Activated T-cell treated with anti-CD3 and anti-CD28 coated beads, Interleukin-2, amount 50 U/mL, for 4 hours (primary cell): ENCODE measurements at places on chromosomes 11 and 22. TPM values are rescaled to one million over a fixed set of nuclear protein-coding genes. Genes with fewer than 3 reads are reported as not detected.

GRCh38 chr11:85918910-85919794 is 64.0 kb downstream of the CCDC83 start:
- DNase-seq: no peak

DNA sequence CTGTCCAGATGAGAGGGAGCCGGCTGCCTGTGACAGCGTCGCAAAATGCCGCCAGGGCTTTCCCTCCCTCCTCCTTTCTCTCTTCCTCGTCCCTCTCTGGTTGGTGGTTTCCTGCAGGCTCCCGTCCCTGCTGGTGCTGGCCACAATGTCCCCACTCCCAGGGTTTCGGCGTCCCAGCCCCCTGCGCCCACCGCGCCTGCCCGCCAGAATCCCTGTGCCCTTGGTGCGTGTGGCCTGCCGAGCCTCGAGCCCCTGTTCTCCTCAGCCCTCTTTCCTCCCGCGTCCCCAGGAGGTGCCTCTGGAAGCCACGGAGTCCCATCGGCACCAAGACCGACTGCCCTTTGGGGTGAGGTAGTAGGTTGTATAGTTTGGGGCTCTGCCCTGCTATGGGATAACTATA is 37.9 kb upstream of the PPARA start:
- DNase-seq: no peak

GRCh38 chr11:61072316-61073109 is 29.8 kb upstream of the CD5 start:
- DNase-seq: no peak

DNA sequence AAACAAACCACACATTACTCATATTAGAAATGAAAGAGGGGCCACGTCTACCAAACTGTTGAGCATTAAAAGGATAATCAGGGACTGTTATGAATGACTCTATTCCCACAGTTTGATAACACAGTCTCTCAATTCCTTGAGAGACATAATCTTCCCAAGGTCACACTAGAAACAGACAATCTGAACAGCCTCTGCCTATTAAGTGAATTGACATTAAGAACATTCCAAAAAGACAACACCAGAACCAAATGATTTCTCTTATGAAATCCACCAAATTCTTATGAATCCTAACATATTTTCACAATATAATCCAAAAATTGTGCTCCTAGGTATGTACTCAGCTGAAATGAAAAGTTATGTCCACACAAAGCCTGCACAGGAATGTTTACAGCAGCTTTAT is 4.6 kb downstream of the RFPL1 start:
- no peak for DNase-seq

DNA sequence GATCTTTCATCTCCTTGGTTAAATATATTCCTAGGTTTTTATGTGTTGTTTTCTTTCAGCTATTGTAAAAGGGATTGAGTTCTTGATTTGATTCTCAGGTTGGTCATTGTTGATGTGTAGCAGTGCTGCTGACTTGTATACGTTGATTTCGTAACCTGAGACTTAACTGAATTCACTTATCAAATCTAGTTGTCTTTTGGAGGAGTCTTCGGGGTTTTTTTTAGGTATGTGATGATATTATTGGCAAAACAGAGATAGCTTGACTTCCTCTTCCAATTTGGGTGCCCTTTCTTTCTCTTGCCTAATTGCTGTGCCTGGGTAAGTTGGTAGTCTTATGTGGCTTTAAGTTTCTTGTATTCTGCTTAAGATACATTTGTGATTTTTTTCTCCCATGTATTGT is 52.8 kb downstream of the CBL start:
- DNase-seq: no peak

- DNase-seq: no peak
Measured at GRCh38 chr22:29213493-29213892, 7.8 kb downstream of the EMID1 start.

GRCh38 chr22:39114112-39114511 is 17.1 kb downstream of the APOBEC3H start:
- DNase-seq: no peak

DNA sequence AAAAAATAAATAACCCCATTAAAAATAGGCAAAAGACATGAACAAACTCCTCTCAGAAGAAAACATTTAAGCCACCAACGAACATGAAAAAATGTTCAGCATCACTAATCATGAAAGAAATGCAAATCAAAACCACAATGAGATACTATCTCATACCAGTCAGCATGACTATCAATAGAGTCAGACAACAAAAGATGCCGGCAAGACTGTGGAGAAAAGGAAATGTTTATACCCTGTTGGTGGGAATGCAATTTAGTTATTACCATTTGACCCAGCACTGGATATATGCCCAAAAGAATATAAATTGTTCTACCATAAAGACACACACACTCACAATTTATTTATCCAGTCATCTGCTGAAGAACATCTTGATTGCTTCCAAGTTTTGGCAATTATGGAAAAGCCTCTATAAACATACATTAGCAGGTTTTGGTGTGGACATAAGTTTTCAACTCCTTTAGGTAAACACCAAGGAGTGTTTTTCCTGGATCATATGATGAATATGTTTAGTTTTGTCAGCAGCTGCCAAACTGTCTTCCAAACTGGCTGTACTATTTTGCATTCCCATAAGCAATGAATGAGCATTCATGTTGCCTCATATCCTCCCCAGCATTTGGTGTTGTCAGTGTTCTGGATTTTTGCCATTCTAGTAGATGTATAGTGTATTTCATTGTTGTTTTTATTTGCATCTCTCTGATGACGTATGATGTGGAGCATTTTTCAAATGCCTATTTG is 28.0 kb downstream of the OR8D1 start:
- no peak for DNase-seq

GRCh38 chr11:69358398-69359020 is 64.6 kb downstream of the MYEOV start:
- DNase-seq: no peak

DNA sequence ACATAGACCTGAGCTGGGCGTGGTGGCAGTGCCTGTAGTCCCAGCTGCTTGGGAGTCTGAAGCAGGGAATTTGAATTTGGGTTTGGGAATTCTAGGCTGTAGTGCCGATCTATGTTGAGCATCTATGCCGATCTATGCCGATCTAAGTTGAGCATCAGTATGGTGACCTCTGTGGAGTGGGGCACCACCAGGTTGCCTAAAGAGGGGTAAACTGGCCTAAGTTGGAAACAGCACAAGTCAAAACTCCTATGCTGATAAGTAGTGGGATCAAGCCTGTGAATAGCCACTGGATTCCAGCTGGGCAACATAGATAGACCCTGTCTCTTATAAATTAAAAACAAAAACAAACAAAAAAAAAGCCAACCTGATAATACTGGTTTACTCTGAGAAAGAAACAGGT is 7.4 kb downstream of the WEE1 start:
- no peak for DNase-seq

DNA sequence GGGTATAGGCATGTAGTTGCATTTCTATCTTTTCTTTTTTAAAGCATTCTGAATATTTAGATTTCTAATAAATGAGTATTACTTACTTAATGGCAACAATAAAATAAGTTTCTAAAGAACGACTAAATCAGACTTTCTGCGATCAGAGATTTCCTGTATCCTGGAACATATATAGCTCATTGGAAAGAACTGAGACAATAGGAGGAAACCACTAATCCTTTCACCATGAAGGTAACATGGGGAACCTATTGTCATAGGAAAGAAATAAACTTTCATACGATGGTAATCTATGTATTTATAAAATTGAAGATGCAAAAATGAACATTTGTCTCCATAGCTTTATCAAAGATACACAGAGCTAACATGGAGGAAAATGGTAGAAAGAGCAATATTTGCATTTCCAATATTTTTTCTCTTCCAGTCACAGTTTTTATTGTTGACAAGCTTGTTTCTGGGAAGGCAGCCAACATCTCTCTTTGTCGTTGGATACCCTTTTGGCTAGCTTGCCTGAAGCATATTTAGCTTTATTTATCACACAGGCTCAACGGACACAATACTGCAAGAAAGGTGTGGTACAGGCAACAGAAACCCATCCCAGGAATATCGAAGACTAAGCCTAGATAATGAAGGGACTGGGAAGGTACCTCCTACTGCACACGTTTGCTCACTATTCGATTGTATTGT is 293.3 kb upstream of the MPPED2 start:
- DNase-seq: no peak

DNA sequence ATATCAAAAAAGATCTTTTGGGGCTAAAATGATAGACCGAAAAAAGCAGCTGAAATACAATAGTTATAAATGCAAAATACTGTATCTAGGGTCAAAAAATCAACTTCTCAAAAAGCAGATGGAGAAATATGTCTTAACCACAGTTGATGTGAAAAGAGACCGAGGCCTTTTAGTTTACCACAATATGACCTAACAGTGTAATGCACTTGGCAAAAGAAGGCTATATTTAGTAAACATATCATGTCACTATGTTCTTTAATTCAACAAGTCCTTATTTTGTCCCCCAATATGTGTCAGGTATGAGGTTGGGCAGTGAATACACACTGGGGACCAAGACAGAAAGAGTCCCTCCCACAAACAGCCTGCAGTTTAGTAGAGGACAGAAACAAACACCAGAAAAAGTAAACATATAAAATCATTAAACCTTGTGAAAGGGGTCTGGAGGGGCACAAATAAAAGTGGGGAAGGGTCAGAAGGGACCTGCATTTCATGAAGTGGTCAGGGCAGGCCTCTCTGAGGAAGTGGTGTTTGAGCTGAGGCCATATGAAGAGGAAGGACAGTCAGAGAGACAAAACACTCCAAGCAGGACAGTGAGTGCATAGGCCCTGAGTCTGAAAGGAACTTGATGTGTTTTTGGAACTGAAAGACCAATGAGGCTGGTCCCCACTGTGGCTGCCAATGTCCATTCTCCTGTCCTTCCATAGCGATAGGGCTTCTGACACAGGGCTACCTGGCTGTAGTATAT is 53.4 kb downstream of the LIF start:
- DNase-seq: no peak

- no peak for DNase-seq
Measured at GRCh38 chr11:109914809-109915653, 178.2 kb upstream of the ZC3H12C start.

DNA sequence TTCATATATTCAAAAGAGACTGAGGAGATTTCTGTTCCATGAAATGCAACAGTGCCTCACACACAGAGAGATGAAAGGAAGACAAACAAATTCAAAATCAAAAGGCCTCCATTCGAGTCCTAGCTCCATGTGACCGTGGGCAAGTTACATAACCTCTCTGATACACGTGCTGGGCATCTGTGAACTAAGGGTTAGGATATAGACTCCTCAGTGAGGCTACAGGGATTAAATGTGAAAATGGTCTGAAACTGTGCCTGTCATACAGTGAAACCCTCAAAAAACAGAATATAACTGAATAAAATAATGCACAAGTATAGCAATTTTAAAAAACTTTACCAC is 111.8 kb upstream of the MTMR2 start:
- no peak for DNase-seq

DNA sequence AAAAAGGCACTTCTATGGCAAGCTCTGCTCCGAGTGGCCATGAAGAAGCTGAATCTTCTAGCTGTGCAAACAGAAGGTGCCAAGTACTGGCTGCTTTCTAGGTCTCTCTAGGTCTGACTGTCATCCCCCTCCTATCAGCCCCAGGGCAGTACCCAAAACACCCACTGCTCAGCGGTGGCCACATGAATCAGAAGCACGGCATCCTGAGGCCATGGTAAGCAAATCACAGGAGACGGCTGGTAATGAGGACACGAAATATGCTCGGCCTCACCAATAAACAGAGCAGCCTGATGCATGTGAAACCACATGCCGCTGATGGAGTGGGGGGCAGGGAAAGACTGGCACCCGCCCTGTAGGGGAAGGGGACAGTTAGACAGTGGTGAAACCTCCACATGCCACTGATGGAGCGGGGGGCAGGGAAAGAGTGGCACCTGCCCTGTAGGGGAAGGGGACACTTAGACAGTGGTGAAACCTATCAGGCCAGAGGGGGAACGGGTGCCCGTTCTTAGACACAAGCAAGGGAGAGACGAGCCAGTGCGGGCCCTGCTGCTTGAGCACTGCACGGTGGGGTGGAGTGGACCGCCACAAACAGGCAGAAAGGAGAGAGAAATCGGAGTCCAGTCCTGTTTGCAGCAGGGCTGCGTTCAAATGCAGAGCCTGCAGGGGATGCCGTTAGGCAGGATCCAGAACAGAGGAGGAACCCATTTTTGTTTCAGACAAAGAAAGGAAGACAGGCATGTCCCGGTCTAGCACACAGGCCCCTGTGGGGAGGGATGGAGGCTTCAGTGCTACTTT is 29.9 kb upstream of the MOB2 start:
- DNase-seq: no peak

OVCH2 gene
- not detected for total RNA-seq

LYVE1 gene
- total RNA-seq: not detected

SLC22A6 gene
- not detected for total RNA-seq

VPS26B gene
- 32.8 TPM for total RNA-seq

MOGAT2 gene
- not detected for total RNA-seq

SEZ6L gene
- not detected for total RNA-seq

SUSD2 gene
- 1.2 TPM for total RNA-seq

SMC1B gene
- 0.24 TPM for total RNA-seq

CD6 gene
- 642 TPM for total RNA-seq

FDXACB1 gene
- 11.4 TPM for total RNA-seq

TRIM29 gene
- not detected for total RNA-seq

C11orf86 gene
- total RNA-seq: not detected
